ENCODE measurements at places on chromosomes 11 and 22.

GRCh38 chr22:49188091-49188490, 639.6 kb downstream of the BRD1 start:
- DNase-seq = no peak

DNA sequence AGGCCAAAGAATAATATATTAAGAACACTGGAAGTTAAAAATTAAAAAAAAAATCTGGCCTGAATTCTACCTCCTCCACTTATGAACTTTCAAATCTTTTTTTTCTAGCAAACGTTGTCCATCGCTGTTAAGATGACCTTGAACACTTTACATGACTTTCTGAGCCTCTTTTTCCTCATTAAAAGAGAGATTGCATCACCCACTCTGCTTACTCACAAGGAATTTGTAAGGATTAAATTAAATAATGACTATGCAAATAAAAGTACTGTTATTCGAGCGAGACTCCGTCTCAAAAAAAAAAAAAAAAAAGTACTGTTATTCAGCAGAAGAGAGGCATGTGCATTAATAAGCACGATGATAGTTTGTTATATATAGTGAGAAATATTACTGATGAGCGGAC, 285.1 kb upstream of the CCDC90B start:
- no peak for DNase-seq

- no peak for DNase-seq
These were observed 5.0 kb downstream of the DGKZ start for GRCh38 chr11:46352063-46352841.

GRCh38 chr22:28075358-28075981, 156.4 kb upstream of the PITPNB start:
- DNase-seq = no peak

DNA sequence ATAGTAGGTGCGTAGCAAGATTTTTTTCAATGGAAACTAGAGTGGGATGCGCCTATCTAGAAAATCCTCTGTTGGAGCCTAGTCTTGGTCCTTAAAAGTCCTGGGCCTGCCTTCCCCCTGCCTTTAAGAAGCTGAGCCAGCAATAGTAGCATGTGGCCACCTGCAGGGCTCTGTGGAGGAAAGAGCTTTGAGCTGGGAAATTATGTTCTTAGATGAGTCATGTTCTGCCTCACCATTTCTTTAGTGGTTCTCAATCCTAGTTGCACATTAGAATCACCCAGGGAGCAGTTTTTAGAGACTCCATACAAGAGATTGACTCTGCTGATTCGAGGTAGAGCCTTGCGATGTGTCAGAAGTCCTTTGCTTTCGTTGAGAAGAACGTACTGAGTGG, 133.5 kb downstream of the COMMD9 start:
- no peak for DNase-seq

GRCh38 chr11:10503221-10503620, 37.8 kb downstream of the RNF141 start:
- no peak for DNase-seq

GRCh38 chr11:110797453-110797852, 85.2 kb upstream of the ARHGAP20 start:
- DNase-seq = no peak

GRCh38 chr22:45204819-45205218, 35.9 kb downstream of the KIAA0930 start:
- DNase-seq = no peak

DNA sequence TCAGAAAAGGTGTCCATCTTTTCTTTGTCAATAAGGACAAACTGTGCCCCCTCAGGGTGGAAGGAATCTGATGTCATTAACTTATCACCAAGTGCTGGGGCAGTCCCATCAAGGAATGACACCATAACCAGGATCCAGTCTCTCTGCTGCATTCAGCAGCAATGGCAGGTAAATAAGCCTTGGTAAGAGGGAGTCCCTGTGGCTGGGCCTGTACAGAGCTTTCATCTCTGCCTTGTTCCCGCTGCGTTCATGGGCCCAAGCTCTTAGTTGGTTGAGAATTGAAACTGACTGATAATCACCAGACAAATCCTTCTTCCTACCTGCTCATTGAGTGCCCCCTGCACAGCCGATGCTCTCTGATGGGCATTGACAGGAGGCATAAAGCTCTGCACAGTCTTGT, 22.7 kb downstream of the EIF3F start:
- DNase-seq = no peak

DNA sequence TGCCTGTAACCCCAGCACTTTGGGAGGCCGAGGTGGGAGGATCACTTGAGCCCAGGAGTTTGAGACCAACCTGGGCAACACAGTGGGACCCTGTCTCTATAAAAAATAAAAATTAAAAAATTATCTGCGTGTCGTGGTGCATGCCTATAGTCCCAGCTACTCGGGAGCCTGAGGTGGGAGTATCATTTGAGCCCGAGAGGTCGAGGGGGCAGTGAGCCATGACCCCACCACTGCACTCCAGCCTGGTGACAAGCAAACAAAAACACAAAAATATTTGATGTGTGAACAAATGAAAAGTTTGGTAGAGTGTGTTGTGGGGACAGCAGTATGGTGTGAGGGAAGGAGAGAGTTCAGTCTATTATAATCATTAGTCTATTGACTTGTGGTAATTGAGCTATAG, 90.8 kb upstream of the PARVA start:
- no peak for DNase-seq

GRCh38 chr11:36534276-36534840, 24.3 kb upstream of the TRAF6 start:
- no peak for DNase-seq

DNA sequence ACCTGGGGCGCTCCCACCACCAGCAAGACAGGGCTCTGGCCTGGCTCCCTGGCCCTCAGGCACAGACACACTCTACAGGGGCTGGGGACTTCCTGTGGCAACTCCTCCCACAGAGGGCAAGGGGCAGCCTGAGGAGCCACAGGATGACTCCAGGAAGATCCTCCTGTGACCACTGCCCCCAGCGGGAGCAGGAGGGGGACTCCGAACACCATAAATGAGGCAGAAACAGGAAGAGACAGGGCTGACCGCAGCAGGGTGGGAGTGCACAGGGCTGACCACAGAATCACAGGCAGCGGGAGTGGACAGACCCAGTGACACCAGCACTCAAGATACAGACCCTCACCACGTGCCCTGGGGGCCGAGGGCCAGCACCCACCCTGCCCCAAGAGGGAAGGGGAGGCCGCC, 10.8 kb downstream of the ARAP1 start:
- DNase-seq = no peak

DNA sequence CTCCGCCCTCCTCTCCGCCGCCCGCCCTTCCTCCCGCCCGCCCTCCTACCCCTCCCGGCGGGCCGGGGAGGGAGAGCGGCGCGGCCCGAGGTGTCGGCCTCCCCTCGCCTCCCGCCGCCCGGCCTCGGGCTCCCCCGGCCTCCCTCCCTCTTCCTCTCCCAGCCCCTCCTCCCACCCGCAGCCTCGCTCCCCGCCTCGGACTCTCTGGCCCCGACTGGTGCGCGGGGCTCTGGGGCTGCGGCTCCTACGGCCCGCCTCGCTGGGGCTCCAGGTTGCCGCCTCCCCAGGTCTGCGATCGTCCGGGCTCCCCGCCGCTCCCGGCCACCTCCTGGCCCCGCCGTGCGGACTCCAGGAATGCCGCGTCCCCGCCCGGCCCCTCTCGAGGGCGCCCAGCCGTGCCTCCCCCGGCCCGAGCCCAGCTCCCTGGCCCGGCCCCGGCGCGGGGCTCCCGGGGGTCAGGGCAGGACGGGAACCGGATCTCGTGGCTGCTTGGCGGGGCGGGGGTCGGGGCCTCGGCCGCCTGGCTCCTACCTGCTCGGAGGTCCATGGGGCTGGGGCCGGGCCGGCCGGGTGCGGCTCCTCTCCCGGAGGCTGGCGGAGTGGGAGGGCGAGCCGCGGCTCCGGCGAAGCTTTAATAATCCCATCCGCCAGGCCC, at the start of gene CLCF1:
Gene CLCF1, minus strand, starts transcription at position 606 of the 655 bp plus-strand sequence. Its CDS starts 59 bp downstream, at position 547.
- DNase-seq = no peak

- no peak for DNase-seq
These were observed 27.1 kb downstream of the C11orf96 start for GRCh38 chr11:43969543-43969942.

DNA sequence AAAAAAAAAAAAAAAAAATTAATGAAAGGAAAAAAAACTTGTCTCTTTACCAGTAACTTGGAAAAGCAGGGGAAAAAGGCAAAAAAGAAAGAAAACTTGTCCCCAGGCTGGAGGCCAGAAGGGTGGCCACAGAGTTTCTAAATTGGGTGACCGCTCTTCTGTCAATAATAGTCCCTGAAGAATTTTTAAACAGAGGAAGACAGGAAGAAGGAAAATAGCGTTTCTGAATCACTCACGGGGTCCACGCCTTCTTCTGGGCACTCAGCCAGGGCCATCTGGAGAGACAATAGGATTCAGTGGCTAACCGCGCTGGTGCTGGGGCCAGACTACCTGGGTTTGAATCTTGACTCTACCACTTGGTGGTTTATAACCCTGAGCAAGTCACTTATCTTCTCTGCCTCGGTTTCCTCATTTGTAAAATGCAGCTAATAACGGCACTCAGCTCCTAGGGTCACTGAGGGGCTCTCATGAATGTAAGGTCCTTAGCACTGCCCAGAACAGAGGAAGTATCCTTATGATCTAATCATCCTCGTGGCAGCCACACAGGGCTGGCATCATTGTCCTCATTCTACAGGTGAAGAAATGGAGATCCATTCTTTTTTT, 7.0 kb downstream of the C11orf86 start:
- DNase-seq = peak; percentile 68

GRCh38 chr11:5243816-5244180, 5.9 kb downstream of the HBG1 start:
- no peak for DNase-seq

GRCh38 chr22:27621486-27622070, 180.0 kb downstream of the MN1 start:
- DNase-seq = no peak

DNA sequence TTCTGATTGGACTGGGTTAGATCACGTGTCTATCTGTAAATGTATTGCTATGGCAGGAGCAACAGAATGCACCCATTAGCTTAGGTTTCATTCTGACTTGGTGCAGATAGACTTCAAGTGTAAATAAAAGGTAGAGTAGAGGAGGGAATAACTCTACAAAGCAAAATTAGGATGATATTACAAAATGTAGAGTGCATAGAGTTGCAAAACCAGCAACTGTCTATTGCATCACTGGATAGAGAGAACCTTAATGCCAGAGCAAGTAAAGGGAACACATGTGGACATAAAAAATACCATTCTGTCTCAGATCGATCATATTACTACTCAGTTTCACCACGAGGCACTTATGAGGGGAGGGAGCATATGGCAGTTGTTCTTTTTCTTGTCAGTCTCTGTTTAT, 22.0 kb upstream of the CAT start:
- no peak for DNase-seq

GRCh38 chr22:22474733-22475132, 33.8 kb downstream of the ZNF280B start:
- DNase-seq = no peak

DNA sequence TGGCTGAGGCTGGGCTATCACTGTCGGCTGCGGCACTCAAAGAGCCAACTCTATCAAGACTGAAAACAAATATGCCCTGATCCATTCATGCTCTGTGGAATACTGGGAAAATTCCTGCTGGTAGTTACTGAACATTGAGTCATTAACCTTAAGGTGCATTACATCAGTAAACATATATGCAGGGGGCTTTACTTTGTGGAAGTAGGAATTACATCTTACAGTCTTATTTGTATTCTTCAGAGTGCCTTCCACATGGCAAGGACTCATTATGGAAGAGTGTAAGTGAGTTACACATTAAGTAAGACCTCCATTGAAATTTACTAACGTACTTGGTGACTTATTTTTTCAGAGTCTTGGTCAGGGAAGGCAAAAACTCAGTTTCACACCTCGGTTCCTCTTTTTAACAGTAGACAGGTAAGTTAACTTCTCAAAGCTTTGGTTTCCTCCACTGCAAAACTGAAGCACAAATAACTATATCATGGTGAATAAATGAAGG, 4.5 kb downstream of the OR5B21 start:
- no peak for DNase-seq

- DNase-seq = no peak
These were observed 458.9 kb upstream of the CADM1 start for GRCh38 chr11:115963156-115963555.

DNA sequence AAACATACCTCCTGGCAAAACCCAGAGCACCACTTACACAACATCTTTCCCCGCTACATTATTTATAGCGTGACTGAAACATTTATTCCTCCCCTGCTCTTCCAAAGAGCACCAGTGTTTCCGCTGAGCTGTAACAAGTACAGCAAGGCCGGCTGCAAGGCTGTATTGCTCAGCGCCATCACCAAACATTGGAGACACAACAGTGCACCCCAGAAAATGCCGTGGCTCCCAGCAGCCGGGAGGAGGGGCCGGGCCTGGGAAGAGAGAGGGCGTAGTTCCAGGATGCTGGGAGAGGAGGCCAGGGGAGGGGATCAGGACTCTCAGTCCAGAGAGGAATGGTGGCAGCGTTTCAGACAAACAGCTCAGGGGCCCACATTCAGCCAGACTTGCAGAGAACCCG, 133.2 kb downstream of the DSCAML1 start:
- no peak for DNase-seq

- no peak for DNase-seq
These were observed 20.9 kb upstream of the CSNK2A3 start for GRCh38 chr11:11373934-11374333.

GRCh38 chr11:13338019-13338426, 60.4 kb downstream of the BMAL1 start:
- peak; percentile 37 for DNase-seq

DNA sequence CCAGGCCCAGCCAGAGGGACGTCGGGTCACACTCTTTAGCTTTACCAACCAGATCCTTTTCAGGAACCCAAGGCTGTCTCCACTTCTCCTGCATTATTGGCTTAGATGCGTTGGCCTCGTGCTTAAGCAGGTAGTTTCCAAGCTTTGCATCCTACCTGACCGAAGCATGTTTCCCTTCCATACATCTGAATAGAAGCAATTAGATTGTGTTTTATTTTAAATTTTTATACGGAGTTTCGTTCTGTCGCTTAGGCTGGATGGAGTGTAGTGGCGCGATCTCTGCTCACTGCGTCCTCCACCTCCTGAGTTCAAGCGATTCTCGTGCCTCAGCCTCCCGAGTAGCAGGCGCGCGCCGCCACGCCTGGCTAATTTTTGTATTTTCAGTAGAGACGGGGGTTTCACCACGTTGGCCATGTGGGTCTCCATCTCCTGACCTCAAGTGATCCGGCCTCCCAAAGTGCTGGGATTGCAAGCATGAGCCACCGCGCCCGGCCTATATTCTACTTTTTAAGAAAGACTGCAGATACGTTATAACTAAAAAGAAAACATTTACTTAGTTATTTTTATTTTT, 677 bp downstream of the DYNC2H1 start:
- no peak for DNase-seq

Measured in glomerular endothelial cell (primary cell).